ENCODE measurements at places on chromosomes 6 and 20. TPM values are rescaled to one million over a fixed set of nuclear protein-coding genes. Genes with fewer than 3 reads are reported as not detected.

Gene CCN5
- total RNA-seq: not detected

Gene CD93
- total RNA-seq: 441 TPM

Gene DHX35
- 12.9 TPM for total RNA-seq

Gene NRSN1
- not detected for total RNA-seq

Gene DAAM2
- 0.14 TPM for total RNA-seq

Gene SNAP91
- 0.51 TPM for total RNA-seq

Gene TRIM10
- not detected for total RNA-seq

Gene LGSN
- total RNA-seq: not detected

Gene PDE10A
- total RNA-seq: 12.2 TPM

Gene JAG1
- total RNA-seq: 203 TPM

Gene IRF4
- total RNA-seq: not detected

Gene NCOA6
- 7.8 TPM for total RNA-seq

Gene TXLNB
- 0.68 TPM for total RNA-seq

Gene ATP6V1G2
- 0.51 TPM for total RNA-seq

Gene RPP21
- total RNA-seq: 17.5 TPM

Gene GJA1
- total RNA-seq: 482 TPM

Gene MOCS1
- total RNA-seq: 12.8 TPM

Measured in dermis blood vessel endothelial cell (primary cell).